ENCODE measurements at places on chromosomes 7 and 10. TPM values are rescaled to one million over a fixed set of nuclear protein-coding genes. Genes with fewer than 3 reads are reported as not detected.

Gene OR2A5
- not detected for total RNA-seq

Gene GNGT1
- total RNA-seq = not detected

Gene LLCFC1
- not detected for total RNA-seq

Gene PNLIPRP3
- not detected for total RNA-seq

Gene NYAP1
- total RNA-seq = 1.2 TPM

Gene DGKI
- 0.86 TPM for total RNA-seq

Gene PNLIPRP2
- not detected for total RNA-seq

Gene CPEB3
- 0.16 TPM for total RNA-seq

All from A549 treated with RU486 at 1 μM for 4 hours (cell line).